ENCODE measurements at places on chromosomes 13 and 19. TPM values are rescaled to one million over a fixed set of nuclear protein-coding genes. Genes with fewer than 3 reads are reported as not detected.

DNA sequence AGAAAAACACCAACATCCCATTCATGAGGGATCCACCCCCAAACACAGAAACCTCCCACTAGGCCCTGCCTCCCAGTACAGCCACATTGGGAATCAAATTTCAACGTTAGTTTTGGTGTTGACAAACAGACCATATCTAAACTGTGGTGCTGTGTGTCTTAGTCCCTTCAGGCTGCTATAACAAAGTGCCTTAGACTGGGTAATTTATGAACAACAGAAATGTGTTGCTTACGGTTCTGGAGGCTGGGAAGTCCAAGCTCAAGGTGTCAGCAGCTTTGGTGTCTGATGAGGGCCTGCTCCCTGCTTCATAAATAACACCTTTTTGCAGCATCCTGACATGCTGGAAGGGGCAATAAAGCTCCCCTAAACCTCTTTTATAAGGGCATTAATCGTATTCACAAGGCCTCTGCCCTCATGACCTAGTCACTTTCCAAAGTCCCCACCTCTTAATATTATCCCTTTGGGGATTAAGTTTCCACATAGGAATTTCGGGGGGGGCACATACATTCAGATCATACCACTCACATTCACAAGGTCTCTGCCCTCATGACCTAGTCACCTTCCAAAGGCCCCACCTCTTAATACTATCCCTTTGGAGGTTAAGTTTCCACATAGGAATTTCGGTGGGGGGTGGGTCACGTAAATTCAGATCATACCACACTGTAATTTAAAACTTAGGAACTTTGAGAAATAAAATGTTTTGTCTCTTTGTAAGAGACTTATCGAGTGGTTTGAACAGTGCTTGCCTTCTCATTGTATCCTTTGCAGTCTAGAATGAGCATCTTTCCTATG, 27.5 kb downstream of the ZNF507 start:
- no peak for DNase-seq

GRCh38 chr13:26075498-26075897, 23.7 kb upstream of the SHISA2 start:
- DNase-seq = no peak

- peak; percentile 49 for DNase-seq
Observed at GRCh38 chr19:6697291-6697690, 23.2 kb downstream of the C3 start.

DNA sequence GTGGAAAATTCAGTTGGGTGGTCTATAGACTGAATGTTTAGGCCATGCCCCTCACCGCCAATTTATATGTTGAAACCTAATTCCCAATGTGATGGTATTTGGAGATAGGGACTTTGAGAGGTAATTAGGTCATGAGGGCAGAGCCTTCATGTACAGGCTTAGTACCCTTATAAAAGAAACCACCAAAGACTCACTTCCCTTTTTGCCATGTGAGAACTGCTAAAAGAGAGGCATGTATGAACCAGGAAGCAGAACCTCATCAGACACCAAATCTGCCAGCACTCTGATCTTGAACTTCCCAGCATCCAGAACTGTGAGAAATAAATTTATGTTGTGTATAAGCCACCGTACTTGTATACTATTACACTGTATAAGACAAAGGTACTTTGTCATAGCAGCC, 40.6 kb downstream of the UQCRFS1 start:
- no peak for DNase-seq

- DNase-seq = no peak
Observed at GRCh38 chr19:2201473-2202148, 34.5 kb downstream of the PLEKHJ1 start.

DNA sequence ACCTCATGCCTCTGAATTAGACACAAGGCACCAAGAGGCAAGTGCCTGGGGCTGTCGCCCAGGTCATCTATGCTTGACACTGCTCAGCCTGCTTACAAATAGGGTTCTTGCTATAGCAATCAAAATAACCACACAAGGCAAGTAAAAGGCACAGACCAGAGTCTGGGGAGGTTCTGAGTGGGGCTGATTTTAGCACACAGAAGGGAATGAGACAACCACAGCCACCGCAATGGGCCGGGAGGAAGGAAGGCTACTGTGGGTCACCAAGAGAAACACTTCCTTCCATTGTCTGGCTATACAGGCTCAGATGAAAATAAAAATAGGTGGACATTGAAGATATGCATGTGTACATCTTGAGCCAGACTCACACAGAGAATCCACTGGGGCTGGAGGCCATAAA, 159.1 kb downstream of the DLEU7 start:
- no peak for DNase-seq

DNA sequence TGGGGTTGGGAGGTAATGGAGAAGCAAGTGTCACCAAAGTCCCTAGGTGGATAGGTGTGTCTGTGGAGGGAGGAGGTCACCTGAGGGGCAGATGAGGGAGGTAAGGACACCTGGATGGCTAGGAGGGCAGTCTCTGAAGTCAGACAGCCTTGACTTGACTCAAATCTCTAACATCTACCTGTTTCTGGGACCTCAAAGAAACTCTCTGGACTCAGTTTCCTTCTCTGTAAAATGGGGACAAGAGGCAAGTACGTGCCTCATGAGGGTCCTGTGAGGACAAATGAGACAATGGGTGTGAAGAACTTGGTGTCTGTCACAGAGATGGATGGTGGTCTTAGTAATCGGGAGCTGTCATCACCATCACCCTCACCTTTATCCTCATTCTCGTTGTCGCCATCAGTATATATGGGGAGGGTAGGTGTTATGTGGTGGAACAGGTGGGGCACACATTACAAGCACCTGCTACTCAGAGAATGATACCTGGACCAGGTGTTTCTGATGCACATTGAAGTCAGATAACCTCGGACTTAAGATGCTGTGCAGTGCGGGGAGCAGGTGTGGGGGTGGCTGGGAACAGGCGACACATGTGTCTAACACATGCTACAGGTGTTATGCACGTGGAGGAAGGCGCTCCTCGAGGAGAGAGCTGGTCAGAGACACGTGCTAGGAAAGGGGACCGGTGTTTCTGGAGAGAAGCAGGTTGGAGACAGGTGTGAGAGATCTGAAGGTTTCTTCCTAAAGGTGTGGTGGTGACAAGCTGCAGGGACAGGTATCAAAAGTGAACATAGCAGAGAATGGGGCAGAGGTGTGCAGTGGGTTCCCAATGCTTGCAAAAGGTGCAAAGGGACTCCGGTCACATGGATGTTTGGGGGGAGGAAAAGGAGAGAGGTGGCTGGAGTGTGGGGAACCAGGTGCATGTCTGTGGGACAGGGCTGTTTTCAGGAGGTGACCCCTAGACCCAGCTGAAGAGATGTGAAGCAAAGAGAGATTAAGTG, 3.8 kb downstream of the ERFL start:
- DNase-seq = no peak

- peak; percentile 79 for DNase-seq
Observed at GRCh38 chr13:111920306-111920931, 146.5 kb upstream of the SOX1 start.

- DNase-seq = no peak
Observed at GRCh38 chr13:110403721-110404120, 96.6 kb downstream of the COL4A2 start.

DNA sequence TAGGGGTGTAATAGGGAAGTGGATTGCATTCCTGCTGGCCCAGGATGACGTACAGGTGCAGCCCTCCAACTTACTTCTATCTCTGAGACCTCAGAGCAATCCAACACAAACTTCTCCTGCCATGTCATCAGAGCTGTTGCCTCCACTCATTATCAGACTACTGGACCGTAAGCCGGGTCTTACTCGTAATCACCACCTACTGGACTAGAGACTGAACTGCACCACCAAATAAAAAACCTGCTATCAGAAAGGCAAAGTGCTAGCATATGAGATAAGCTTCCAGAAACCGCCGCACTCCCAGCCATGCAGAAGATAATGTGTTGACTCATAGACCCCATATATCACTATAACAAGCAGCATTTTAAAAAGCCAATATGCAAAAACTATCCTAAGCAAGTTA, 102.0 kb downstream of the SLITRK1 start:
- no peak for DNase-seq

GRCh38 chr19:4744451-4745174, 21.0 kb upstream of the DPP9 start:
- no peak for DNase-seq

DNA sequence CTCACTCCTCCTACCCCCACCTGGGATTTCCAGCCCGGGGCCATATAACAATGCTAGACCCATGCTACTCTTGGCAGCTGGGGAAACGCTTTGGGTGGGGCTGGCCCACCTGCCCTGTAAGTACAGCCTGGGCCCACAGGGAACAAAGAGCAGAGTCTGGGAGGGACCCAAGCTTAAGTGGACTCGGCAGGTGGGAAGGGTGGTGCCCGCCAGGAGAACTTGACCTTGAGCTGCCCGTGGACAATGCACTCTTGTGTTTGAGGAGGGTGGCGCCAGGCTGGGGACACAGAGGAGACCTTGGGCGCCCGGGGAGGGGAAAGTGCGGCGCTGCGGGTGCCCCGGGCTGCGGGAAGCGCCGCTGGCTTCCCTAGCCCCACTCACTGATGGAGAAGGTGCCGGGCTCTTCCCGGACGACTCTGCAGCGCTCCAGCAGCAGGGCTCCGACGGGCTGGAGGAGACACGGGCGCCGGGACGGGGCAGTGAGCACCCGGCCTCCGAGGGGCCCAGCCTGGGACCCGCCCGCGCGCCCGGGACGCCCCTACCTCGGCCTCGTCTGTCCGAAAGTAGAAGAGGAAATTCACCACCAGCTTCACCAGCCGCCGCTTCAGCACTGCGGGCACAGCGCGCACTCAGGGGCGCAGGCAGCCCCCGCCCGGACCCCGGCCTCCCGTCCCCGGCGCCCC, 607 bp downstream of the PLEKHJ1 start:
- DNase-seq = no peak

DNA sequence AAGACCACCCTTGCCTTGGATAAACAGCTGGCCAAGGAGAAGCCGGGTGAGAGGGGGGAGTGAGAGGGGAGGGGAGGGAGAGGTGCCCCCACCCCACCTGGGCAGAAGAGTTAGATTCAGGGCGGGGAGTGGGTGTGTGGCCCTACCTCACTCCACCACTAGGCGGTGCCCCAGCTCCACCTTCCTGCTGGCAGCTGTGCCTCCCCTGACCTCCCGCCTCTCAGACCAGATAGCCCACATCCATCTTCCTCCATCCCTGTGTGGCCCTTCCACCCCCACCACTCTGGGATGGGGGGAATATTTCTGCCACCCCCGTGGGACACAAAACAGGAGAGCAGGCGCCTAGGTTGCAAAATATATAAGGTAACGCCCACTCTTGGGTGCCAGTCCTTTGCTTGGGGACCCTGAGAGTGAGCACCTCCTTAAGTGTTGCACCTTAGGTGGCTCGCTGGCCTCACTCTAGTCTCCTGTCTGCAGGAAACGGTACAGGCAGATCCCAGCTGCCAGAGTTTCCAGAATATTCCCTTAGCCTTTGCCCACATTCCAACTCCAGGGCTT, 13.8 kb upstream of the EHD2 start:
- DNase-seq = no peak

DNA sequence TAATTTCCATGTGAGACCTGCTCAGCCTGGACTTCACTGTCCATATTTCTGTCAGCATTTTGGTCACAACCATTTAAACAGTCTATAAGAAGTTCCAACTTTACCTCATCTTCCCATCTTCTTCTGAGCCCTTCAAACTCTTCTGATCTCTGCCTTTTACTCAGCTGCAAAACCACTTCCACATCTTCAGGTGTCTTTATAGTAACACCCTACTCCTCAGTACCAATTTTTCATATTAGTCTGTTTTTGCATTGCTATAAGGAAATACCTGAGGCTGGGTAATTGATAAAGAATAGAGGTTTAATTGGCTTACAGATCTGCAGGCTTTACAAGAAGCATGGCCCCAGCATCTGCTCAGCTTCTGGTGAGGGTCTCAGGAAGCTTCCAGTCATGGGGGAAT, 1648.9 kb upstream of the SLC10A2 start:
- DNase-seq = no peak

DNA sequence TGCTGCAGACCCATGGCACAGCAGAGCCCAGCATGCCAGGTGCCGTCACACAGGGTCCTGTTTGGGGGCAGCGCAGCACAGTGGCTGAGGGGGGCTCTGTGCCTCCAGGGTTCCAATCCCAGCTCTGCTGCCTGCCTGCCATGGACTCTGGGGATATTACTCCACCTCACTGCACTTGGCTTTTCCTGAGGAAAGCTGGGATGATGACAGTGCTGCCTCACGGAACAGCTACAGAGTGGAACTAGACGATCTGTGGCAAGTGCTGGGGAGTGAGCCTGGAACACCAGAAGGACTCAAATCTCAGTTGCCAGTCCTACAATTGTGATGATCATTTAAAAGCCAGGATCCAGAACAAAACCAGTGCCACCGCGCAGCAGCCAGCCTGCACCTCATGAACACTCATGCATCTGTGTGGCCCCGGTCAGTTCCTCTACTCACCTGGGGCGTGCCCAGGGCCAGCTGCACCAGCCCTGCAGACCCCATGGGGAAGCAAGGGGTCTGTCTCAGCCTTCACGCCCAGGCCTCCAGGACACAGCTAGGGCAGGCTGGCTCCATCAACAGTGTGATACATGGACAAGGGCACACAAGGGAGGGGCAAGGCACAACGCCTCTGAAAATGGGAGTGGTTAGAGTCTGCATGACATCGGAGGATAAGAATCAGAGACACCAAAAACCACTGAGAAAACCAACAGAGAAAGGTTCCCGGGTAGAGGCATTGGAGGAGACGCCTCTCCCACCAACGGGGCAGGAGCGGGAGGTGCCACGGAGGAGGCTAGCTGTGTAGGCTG, 55.2 kb downstream of the ATP7B start:
- DNase-seq = no peak

DNA sequence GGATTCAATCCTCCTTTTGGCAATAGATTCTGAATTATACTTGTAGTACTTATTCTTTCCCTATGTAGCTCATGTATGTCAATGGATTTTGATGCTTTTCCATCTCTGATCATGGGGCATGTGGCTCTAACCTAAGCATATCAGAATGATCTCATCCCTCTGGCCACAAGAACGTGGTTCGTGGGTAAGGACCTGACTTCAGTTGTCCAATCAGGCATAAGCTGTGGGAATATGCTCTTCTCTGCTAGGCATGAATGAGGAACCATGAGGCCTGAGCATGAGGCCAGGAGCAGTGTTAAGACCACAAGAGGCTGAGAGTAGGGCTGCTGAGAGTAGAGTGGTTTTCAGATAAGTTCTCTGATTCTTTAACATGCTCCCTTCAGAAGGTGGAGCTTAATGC, 292.4 kb upstream of the TSHZ3 start:
- no peak for DNase-seq

DNA sequence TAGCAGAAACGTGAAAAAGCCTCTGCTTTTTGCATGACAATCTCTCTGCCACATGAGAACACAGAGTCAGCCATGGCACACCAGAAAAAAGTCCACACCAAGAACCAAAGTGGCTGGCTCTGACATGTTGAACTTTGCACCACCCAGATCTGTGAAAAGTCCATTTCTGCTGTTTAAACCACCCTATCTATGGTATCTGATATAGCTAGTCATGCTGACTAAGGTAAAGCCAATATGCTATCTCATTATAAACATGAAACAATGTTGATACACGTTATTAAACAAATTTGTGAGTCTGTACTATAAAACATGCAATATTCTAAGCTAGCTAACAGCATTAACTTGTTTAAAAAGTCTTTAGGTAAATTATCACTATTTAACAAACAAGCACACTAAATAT, 21.0 kb upstream of the ZNF432 start:
- no peak for DNase-seq

- no peak for DNase-seq
Observed at GRCh38 chr13:25109341-25109740, 13.4 kb downstream of the PABPC3 start.

GRCh38 chr13:44470638-44471562, 97.3 kb downstream of the SERP2 start:
- no peak for DNase-seq

- DNase-seq = no peak
Observed at GRCh38 chr13:40580566-40581276, 85.7 kb downstream of the FOXO1 start.

Gene IL11
- not detected for total RNA-seq

Gene B3GNT8
- total RNA-seq = 3.3 TPM

Gene IGFL4
- not detected for total RNA-seq

Gene BEST2
- total RNA-seq = not detected

Gene PRKCG
- 0.48 TPM for total RNA-seq

Measured in posterior vena cava (tissue), 2 donors.